Stimulated activated CD4-positive, alpha-beta T cell treated with anti-CD3 and anti-CD28 coated beads, TNF-alpha, amount 100 ng/mL, for 1 hour (primary cell): ENCODE measurements at places on chromosomes 12 and 14.

- DNase-seq: no peak
Measured at GRCh38 chr14:94515856-94516255, 6.6 kb upstream of the SERPINA12 start.

- DNase-seq: no peak
Measured at GRCh38 chr12:94714378-94715114, 64.2 kb upstream of the TMCC3 start.

GRCh38 chr12:127272864-127273263 lies 994.1 kb upstream of the TMEM132C start:
- DNase-seq: no peak

DNA sequence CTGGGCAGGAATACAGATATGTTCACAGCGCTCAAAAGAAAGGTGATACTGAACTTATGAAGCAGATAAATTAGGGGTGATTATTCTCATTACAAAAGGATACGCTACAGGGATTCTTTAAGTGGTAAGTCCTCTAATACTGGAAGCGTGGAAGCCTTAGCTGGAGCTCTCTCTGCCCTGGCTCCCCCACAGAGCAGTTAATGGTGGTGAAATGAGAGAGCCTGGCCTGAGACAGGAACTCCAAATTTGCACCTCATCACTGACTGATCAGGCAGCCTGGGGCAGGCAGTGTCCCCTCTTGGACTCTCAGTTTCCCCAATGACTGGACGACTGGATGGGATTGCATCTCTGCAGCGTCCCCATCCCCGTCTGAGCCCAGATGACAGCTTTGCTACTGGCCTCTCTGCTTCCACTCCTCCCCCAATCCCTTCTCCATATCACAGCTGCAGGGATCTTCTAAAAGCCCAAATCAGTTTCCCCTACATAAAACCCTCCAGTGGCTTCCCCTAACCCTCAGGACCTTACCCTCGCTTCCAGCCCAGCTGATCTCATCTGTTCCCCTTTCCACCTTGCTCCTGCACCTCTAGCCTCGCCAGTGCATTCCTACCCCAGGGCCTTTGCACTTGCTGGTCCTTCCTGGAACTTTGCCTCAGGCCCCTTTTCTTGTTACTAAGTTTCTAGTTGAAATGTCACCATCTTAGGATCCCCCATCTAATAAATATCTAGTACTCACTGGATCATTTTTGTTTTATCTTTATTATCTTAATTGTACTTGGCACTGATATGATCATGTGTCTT lies 171.7 kb upstream of the LHX5 start:
- DNase-seq: no peak

GRCh38 chr14:37452323-37452722 lies 142.7 kb downstream of the FOXA1 start:
- DNase-seq: no peak
